ENCODE measurements at places on chromosomes 5 and 9.

DNA sequence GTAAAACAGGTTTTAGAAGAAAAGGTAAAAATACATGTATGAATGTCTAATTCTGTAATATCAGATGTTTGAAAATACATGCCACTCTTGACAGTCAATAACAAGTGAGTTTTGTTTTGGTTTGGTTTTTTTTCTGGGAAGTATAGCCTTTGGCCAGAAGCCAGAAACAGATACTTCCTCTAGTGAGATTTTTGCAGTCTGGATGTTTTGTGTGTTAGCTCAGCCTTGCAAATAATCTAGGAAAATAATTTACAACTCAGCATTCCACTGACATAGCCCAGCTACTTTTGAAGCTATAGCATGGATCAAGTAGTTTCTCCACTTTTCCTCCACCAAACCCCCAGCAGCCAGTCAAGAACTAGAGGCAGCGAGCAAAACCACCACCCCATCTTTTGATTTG, 56.7 kb downstream of the SLC1A1 start:
- DNase-seq = no peak

DNA sequence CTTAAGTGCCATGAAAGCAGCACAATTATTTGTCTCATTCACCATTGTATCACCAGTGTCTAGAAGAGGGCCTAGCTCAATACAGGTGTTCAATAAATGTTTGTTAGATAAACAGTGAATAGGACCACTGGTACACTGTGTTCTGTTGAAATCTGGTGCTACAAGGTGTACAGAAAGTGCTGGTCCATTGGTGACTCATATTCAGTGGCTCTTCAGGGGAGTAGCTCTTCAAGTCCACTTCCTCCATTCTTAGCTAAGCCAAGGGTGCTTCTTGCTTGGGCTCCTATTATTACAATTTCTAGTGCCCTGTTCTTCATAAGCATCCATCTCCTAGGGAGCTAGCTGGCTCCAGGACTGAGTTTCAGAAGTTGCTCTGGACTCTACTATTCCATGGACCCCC, 6.4 kb upstream of the FCHO2 start:
- DNase-seq = no peak

DNA sequence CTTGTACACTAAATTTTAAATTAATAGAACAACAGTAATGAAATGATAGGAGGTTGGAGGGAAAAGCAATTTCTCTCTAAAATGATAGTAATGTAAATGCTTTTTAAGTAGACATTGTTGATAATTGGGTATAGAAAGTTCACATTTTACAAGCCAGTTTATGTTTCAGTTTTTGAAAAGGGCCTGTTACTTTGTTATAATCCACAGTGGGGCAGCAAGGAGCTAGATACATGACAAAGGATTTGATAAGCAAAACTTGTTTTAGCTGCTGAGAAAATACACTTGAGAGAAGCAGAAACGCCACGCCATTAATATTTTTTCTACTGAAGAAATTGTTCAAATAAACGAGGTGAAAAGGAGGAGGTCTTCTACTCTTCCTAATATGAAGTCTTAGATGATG, 30.2 kb downstream of the SREK1 start:
- DNase-seq = no peak

DNA sequence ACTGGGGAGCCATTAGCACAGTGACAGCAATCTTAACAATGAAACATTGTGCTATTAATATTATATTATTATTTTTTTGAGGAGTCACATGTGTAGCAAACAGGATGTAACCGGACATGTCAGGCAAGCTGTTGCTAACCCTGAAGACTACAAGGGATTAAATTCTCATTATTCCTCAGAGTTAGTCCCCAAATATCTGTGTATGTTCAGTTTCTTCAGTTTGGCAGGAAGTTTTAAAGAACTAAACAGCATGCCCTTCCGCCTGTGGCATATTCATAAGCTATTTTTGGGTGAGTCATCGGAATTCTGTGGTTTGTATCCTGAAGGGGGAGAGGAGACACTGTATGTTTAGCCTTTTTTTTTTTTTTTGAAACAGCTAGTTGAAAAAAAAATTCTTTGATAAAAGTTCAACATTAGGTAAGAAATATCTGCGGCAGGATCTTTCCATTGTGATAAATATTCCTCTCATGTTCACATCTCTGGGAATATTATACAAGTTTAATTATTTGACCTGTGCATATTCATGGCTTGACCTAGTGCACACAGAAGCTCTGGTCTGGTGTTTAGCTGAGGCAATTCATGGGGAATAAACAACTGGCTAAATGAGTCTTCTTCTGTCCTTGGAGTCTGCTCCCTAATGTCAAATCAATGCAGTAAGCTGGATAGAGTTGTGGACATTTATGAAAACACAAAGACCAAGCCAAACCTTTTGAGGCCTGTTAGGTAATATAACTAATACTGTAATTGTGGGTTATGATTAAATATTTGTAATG, 202.7 kb upstream of the CDKN2B start:
- DNase-seq = peak; percentile 80

DNA sequence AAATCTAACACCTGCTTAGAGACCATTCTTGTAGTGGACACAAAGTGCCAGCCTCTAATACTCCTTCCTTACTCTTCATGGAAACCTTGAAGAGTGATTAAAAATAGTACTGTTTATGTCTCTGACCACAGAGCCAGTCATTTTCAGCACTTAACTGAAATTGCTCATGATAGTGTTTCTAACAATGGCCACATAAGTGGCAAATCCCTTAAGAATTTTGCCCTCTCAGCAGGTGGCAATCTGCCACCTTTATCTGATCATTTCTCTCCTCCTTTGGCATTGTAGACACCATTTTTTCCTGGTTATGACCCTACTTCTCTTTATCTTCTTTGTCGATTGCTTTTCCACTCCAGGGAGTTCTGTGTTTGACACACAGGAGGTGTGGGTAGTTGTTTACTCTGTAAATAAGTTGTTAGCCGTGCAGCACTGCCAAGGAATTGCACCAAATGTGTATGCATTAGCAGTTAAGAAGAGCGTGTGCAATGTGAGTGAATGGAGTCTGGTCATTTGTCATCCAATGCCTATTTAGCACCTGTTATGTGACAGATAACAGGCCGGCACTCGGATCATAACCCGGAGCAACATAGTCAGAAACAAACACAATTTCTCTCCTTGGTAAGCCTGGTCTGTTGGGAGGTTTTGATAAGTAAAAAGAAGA, 36.8 kb upstream of the STARD4 start:
- DNase-seq = peak; percentile 21

DNA sequence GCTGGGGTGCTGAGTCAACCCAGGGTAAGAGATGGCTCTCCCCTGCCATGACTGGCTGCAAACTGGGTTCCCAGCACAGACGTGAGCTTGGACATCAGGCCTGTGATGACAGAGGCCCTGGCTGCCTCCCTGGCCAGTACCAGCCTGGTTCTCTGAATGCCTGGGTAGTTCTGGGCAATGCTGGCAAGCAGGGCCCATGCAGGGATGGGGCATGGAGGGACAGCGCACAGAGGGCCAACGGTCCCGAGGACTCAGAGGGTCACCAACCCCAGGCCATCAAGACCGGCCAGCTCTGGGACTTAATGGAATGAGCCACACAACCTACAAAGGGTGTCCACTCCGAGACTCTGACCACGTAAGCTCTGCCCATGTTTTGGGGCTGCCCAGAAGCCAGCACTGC, 241.4 kb downstream of the FSTL4 start:
- DNase-seq = no peak

DNA sequence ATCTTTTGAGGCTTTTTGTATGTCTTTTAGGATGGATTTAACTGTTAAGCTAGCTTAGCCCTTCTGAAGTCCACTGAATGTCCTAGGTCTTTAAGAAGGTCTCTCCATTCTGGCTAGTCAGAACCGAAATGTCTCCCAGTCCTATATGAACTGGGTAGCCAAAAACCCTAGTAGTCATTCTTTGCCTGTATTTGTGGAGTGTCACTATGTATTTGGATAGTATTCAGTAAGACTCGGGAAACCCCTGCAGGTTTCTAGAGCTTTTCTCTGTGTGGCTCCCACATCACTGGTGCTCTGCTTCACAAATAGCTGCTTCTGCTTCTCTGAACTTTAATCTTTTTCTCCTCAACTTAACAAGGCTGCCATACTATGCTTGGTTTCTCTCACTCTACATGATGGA, 68.0 kb downstream of the RIC1 start:
- no peak for DNase-seq

- peak; percentile 85 for DNase-seq
These were observed 92.0 kb upstream of the ERCC6L2 start for GRCh38 chr9:95783426-95783975.

DNA sequence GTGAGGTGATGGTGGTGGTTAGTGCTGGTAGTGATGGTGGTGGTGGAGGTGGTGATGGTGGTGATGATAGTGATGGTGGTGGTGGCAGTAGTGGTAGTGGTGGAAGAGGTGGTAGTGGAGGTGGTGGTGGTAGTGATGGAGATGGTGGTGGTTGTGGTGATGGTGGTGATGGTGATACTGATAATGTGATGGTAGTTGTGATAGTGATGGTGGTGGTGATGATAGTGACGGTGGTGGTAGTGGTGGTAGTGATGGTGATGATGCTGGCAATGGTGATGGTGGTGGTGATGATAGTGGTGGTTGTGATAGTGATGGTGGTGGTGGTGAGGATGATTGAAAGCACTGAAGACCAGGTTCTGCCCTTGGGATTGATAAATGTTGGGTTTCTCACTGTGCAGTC, 85.2 kb upstream of the SLC1A3 start:
- DNase-seq = no peak

DNA sequence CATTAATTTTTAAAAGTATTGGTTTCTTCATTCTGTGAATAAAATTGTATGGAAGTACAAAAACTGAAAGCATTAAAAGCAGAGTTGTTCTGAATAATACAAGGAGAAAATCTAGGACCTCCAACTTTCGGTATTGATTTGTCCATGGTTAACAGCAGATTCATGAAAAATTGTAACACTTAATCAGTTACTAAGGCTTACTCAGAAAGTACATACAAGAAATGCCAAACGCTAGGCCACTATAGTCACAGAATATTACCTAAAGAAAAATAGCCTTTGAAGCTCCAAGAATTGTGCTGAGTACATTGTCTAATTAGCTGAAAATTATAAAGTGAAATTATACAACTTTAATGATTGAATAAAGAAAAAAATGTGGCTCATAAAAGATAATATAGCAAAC, 271.7 kb downstream of the PTPRD start:
- no peak for DNase-seq

DNA sequence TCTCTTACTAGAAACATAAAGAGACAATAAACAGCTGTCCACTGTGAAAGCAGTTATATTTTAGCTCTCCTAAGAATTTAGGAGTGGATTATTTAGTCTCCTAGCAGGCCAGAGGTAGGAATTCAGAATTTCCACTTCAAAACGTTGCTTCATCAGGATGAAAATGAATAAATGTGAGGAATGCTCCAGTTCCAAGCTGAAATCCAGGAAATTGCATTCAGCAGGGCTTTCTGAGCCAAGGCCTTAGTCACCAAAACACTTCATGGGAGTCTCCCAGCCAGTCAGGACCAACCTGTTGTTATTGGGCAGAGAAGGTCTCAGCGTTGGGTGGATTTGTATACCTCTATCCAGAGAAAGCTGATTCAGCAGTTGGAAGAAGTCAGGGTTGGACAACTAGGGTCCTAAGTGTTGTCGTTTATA, 1040.3 kb downstream of the TLE1 start:
- DNase-seq = peak; percentile 85

- DNase-seq = no peak
These were observed 124.8 kb downstream of the RANBP17 start for GRCh38 chr5:170986598-170986997.

- DNase-seq = no peak
These were observed 71.6 kb upstream of the FSTL4 start for GRCh38 chr5:133683646-133684596.

DNA sequence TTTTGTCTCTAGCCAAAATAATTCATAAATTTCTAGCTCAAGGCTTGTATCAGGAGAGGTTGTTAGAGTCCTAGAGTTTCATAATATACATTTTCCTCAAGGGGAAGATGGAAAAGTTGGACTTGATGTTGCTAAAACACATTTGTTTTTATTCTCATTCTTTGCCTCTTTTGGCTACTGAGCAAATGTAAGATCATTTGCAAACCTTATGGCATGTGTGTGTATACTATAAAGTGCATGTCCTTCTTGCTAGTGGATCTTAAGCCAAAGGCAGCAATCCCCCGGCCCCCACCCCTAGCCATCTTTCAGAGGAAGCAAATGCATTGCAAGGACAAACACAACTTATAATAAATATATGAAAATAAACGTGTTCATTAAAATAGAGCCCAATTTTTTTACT, 43.0 kb downstream of the ADAMTSL1 start:
- DNase-seq = no peak

- DNase-seq = no peak
These were observed 220.0 kb downstream of the PDE4D start for GRCh38 chr5:59673438-59674058.

GRCh38 chr5:173256800-173257199, 21.8 kb upstream of the NKX2-5 start:
- DNase-seq = no peak

- no peak for DNase-seq
These were observed 395.4 kb downstream of the NTRK2 start for GRCh38 chr9:85064811-85065371.

DNA sequence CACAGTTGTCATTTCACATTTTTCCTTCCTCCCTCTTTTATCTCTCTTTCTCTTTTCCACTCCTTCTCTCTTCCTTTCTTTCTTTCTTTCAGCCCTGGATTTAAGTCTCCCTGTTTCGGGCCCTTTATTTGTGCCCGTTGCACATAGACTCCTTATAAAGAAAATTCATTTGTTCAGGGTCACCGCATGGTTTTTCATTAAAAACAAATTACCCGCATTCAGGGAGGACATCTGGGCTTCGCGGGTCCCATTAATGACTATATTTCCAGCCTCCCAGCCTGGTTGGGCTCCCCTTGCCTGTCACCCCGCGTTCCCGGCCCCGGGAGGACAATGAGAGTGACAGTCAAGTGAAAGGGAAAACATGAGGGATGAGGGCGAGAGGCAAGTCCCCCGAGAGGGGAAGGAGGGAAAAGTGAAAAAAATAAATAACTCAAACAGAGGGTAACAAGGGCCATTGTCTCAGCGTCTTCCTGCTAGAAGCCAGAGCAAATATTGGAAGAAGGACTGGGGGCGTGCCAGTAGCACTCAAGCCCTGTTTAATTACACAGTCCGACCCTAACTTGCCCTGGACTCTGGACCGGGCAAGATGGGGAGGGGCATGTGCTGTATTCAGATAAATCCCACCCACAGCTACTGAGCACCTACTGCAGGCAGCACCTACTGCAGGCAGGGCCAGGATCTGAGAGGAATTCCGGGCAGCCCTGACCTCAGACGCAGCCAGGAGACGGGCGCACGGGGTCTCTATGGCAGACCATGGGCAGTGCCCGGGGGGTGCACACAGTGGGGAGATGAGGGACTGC, 166.2 kb downstream of the PAX5 start:
- DNase-seq = no peak

DNA sequence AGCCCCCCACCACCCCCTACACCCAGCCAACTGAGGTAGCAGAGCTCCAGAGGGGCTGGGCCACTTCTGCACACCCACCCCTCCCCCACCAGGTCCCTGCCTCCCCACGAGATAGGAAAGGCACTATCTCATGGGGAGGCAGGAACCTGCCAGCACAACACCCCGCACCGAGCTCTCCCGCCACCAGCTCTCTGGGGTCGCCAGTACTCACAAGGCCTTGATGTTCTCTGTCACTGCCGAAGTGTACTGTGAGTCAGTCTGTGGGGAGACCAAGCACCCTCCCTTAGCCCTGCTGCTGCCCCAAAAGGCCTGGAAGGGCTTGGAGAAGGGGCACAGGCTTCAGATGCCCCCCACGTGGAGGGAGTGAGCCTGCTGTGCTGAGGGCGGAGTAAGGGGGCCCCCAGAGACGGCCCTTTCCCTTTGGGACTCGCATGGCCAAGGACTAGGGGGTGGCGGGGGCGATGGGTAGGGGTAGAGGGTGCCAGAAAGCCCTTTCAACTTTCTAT, 5.9 kb downstream of the MGAT4B start:
- DNase-seq = no peak

GRCh38 chr9:130906735-130907416, 10.3 kb upstream of the QRFP start:
- no peak for DNase-seq
